ENCODE measurements at places on chromosomes 6 and 20.

DNA sequence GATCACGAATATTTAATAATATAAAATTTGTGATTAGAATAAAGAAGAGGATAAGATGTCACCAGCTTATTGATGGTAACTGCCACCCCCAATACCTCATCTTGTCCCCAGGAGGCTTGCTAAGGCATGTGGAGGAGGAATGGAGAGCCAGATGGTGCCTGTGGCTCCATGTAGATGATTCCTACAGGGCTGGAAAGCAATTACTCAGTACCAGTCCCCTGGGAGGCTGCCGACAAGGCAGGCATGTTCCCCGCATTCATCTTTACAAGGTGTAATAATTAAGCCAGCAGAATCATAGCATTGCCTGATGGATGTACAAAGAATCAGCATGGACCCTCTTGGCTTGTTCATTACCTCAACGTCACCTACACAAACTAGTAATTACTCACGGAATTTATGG, 155.3 kb downstream of the PLCB1 start:
- no peak for DNase-seq

- DNase-seq: no peak
These were observed 47.4 kb downstream of the KCNK5 start for GRCh38 chr6:39181826-39182225.

GRCh38 chr6:20633566-20634340, 99.5 kb downstream of the CDKAL1 start:
- DNase-seq: no peak

DNA sequence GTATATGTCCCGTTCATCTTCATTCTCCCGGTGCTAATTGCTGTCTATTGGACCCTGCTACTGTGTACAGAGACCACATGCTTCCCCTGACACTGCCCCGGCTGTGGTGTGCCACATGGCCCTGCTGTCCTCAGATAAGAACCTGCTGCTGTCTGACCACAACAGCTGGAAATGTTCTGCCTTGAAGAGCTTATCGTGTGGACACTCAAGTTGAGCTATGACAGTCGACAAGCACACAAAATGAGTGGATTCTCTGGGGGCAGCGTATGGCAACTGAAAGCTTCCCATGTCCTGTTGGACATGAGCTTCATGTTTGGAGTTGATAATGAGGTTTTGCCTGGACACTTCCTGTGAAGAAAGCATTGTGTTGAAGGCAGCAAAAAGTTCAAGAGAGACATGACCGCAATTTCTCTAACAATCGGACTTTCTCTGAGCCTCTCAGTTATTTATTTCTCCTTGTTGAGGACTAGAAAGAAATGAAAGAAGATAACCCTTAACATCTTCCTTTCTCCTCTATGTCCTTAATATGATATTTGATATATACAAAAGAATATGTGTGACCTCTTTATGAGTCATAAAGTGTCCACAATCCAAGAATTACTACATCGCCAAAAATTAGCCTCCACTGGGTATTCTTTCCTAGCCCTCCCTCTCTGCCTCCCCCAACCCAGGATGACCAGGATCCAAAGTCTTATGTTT, 187.1 kb upstream of the TCF21 start:
- no peak for DNase-seq

DNA sequence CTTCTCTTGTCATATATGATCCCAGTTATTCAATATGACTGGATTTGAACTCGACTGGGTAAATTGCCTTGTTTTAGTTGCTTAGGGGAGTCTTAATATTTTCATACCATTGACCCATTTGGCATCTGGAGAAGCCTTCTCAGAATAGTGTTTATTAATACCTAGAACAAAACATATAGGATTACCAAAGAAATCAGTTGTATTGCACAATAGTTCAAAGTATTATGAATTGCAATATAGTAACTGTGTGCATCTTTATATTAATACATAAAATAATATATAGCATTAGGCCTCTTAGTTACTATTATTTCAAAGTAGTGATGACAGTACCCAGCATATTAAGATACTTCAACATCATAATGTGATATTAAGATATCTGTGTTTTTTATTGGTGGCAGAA, 177.8 kb downstream of the PLCB4 start:
- DNase-seq: no peak

DNA sequence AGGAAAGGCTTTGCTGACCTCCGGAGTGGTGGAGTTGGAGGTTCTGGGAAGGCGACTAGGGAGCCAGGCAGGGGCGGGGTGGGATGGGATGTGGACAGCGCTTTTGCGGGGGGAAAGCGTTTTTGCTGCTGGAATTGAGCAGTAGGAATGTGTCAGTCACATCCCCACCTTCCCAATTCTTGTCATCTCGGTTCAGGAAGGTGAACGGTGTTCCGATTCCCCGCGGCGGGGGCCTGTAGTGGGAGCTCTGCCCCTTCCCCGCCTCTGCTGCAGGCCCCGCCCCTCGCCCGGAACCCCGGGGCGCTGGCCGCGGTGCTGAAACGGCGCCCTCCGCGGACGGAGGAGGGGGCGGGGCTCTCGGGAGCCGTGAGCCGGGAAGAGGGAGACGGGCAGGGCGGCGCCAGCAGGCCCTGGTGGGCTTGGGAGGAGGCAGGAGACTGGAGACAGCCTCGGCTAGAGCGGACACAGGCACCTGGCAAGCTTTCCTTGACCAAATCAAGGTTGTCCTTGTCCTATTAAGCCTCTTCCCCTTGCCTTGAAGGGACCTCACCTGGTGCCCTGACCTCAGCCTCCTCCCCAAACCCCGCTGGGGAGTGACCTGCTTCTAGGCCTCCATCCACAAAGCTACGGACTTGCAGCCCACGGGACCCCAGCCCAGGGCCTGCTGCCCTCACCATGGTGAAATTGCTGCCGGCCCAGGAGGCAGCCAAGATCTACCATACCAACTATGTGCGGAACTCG, at the start of gene LHFPL5:
Gene LHFPL5, plus strand, starts transcription at position 357 of the 741 bp plus-strand sequence. Its CDS starts 319 bp downstream, at position 676.
- peak; percentile 80 for DNase-seq
